ENCODE measurements at places on chromosomes 4 and X.

GRCh38 chrX:152926279-152926678 is 28.4 kb downstream of the ZNF185 start:
- DNase-seq = peak; percentile 42

DNA sequence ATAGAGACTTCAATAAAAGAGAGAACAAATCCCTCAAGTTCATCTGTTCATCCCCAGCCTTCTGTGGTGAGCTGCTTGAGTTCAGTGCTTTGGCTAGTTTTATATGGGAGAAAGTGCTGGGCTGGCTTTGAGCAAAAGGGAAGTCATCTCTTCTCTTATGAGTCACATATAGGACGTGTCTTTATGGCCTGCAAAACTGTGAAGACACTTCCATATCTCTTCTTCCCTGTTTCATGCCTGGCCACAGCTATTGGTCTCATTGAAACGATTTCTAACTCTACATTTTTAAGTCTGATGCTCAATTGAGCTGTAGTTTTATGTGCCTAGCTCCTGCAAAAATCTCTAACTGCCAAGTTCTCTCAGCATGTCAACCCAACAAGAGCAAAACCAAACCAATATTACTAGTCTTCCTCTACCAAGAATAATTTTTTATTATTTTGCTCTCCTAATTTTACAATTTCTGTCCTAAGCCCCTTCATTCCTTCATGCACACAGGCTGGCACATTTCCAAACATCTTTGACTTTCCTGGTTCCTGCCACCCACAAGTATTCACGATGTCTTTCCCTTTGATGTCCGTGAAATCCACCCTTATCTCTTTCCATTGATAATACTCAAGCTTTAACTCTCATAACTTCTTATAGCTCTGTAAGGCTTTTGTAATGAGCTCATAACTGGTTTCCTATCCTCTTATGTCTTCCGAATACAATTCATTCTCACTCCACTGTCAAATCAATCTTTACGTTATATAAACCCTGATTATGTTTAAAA is 165.3 kb downstream of the BTC start:
- DNase-seq = no peak

DNA sequence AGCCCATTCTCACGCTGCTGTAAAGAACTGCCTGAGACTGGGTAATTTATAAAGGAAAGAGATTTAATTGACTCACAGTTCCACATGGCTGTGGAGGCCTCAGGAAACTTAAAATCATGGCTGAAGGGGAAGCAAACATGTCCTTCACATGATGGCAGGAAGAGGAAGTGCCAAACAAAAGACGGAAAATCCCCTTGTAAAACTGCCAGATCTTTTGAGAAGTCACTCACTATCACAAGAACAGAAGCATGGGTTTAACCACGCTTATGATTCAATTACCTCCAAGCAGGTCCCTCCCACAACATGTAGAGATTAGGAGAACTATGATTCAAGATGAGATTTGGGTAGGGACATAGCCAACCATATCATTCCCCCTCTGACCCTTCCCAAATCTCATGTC is 335.5 kb downstream of the IL15 start:
- DNase-seq = no peak

DNA sequence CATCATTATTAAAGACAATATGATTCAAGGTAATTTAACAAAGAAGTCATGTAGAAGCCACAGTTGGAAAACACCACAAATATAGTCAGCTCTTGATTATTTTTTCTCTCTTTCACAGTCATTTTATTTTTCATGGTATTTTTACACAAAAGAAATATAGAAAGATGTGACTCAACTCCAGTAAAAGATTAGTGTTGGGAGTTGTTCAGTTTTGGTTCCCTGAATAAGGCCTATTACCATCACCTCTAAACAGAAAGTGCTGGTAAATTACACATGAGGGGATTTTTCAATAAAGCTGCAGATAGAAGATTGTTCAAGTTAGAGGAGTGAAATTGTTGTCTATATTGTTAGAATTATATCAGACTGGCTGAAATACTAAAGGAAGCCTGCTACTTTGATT is 107.0 kb downstream of the DDIT4L start:
- no peak for DNase-seq

- no peak for DNase-seq
Measured at GRCh38 chr4:99664716-99665115, 7.1 kb upstream of the C4orf54 start.

GRCh38 chr4:20422398-20422797 is 170.7 kb downstream of the SLIT2 start:
- DNase-seq = no peak

DNA sequence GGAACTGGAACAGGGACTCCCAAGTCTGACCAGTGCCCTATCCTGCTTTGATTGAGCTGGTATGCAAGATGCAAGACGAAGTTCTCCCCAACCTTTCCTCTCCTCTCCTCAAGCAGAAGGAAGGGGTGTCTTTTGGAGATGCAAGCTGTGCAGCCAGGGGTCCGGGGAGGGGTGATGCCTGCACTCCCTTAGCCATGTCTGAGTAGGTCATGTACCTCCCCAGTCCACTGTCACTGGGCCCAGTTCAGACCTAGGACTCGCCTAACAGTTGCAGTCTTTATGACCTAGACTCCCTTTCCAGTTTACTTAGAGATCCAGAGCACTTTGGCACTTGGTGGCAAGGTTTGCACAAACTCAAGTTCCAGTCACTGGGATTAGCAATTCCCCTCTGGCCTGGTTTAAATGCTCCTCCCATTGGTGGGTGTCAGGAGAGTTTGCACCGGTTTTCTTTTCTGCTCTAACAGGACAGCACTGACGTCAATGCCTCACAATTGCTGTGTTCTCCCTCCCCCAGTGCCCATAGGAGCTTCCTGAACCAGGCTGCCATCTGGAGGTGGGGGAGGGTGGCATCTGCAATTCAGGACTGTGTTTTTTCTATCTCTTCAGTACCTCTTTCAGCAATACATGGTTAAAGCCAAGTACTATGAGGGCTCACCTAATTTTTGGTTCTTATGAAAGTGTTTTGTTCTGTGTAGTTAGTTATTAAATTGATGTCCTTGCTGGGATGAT is 782.2 kb downstream of the ARAP2 start:
- DNase-seq = no peak

DNA sequence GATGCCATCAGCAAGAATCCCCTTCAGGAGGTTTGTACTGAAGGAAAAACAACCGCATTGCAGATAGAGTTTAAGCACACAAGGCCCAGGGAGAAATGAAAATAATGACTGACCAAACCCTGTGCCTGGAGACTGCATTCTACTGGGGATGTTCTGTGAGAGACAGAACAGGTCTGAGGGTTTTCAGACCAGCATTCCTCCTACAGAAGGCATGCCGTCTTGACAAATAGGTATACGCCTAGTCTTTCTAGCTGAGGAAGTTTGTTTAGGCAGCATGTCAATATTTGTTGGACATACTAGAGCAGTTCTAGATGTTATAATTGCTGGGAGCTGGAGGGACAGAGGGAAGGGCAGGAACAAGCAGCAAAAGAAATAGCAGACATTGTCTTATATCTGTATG is 68.4 kb upstream of the SCOC start:
- no peak for DNase-seq

- no peak for DNase-seq
Measured at GRCh38 chrX:45697591-45697990, 496.9 kb upstream of the DIPK2B start.

DNA sequence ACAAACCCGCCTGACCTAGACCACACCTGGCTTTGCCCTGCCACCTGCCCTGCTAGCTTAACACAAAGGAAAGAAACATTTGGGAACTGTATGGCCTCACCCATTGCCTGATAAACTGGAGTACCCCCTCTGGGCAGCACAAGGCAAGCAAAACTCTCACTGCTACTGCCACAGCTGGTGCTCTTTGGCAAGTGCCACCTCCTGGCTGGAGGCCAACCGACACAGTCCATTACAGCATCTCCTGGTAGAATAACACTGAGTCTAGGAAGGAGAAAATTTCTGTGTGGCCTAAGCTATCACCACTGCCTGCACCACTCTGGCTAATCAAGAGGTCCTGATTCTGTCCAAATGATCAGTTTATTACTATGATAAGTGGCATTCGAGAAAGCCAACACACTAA is 18.9 kb upstream of the SPANXN3 start:
- DNase-seq = no peak

GRCh38 chr4:182208526-182209050 is 34.6 kb upstream of the TENM3 start:
- no peak for DNase-seq

GRCh38 chr4:108702960-108703359 is 52.6 kb downstream of the OSTC start:
- no peak for DNase-seq

- DNase-seq = no peak
Measured at GRCh38 chr4:14348506-14348905, 653.8 kb upstream of the CPEB2 start.

- DNase-seq = no peak
Measured at GRCh38 chr4:109609431-109609830, 49.4 kb downstream of the MCUB start.

GRCh38 chr4:139214039-139214534 is 37.1 kb upstream of the ELF2 start:
- DNase-seq = no peak
